Esophagus squamous epithelium (tissue), 5 donors: ENCODE measurements at places on chromosomes 1 and 21.

DNA sequence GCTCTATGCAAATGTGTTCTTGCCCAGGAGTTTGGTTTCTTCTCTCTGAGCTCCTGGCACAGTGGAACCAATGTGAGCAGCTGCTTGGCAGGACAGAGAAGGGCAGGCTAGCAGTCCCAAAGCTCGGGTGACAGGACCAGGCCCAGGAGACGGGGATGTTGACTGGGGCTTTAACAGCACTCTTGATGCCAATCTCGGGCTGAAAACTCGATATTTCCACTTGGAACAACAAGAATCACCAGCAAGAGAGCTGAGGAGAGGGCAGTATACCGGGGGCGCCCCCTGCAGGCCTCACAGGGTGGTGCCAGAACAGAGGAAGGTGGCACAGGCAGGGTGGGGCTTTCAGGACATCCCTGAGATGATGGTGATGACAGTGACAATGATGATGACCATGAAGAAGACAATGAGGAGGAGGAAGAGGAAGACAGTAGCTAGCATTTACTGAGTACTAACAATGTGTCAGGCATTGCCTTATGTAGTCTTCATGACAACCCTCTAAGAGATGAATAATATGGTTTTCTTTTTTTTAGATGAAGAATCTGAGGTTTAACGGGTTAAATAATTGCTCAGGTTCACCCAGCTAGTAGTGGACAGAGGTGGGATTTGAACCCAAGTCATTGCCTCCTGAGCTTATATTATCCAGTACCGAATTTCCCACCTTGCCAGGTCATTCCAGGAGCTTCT lies 2.7 kb upstream of the KCNJ9 start:
- DNase-seq: no peak

- DNase-seq: no peak
Measured at GRCh38 chr1:77282866-77283539, 1.2 kb downstream of the AK5 start.

- no peak for DNase-seq
Measured at GRCh38 chr1:4322881-4323280, 331.5 kb upstream of the AJAP1 start.

DNA sequence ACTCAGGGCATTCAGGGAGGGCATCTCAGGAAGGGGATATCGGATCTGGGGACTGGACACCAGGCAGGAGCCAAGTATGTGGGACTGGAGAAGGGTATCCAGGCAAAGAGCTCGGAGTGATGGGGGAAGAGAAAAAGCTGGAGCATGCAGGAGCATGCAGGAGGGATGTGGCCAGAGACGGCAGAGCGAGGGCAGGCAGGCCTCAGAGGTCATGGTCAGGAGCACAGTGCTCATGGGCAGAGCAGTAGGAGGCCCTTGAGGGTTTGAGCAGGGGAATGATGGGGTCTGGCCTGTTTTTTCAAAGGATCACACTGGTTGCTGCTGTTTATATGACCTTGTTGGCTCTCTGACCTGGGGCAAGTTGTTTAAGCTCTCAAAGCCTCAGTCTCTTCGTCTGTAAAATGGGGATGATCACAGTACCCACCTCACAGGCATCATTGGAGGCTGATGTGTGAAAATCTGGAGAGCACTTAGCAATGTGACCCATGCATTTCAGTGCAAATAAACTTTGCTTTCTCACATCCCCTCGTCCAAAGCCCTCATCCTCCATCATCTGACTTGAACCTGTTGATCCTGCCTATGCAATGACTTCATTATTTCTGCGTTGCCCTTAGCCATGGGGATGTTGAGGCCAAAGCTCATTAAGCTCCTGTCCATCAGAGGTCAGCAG lies 273.1 kb downstream of the MATN1 start:
- DNase-seq: no peak

- no peak for DNase-seq
Measured at GRCh38 chr1:7783178-7783711, 846 bp upstream of the PER3 start.

DNA sequence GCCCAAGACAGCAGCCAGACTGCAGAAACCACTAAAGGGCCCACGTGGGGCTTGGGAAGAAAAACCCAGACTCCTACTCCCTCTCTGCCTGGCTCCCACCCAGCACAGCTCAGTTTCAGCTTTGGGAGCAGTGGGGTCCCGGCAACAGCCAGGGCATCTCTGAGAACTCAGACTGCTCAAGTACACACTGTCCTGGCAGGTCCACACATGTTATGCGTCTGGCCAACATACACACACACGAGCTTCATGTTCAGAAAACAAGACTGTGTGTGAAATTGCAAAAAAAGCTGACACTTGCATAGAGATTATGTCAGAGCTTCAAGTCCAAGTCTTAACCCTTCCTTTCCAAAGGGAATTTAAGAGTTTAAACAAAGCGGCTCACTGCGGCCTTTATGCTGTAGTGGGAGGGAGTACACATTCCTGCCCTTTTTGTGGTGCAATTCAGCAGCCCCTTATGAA lies 136.6 kb upstream of the CD34 start:
- DNase-seq: no peak

DNA sequence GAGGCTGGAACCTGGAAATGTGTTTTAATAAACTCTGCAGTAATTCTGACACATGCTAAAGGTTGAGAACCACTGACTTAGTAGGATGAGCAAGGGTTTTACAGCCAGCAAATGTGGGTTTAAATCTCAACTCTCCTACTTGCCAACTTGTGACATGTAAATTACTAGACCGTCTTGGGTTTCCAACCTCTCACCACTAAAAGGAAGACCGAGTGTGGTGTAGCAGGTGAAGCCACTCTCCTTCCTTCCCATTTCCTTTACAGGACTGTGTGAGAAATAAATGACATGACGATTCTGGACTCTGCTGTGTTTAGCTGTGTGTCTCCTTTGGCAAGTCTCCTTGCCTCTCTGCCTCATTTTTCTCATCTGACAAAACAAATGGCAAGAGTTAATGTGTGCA lies 49.5 kb upstream of the DNAJC6 start:
- no peak for DNase-seq

GRCh38 chr1:52189898-52190480 lies 48.1 kb downstream of the ZFYVE9 start:
- DNase-seq: no peak

DNA sequence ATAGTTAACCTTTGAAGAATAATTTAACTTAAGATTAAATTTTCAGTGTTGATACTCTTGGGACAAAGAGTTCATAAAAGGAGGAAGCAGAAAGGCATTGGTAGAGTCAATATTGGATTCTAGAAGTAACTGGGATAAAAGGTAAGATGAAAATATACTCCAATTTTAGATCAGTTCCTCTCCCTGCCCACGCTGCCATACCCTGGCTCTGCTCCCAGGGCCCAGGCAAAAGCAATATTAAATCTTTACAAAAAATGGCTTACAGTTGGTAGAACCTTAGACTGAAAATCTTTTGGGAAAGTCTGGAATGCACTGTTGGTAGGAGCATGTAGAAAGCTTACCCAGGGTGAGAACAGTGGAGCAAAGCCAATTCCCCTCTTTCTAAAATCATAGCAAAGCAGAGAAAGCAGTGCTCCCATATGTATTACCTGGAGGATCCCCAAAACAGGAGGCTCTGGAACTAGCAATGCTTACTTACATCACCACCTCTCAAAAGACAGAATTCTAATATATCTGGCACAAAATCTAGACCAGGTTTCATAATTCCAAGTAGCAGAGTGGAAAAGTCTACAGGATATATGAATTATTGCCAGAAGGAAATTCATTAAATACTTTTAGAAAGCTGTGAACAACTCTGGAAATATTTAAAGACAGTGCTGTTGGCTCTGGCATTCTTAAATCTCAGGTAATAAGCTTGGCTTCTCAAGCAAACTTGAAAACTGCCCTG lies 24.5 kb downstream of the KIAA0319L start:
- DNase-seq: no peak

DNA sequence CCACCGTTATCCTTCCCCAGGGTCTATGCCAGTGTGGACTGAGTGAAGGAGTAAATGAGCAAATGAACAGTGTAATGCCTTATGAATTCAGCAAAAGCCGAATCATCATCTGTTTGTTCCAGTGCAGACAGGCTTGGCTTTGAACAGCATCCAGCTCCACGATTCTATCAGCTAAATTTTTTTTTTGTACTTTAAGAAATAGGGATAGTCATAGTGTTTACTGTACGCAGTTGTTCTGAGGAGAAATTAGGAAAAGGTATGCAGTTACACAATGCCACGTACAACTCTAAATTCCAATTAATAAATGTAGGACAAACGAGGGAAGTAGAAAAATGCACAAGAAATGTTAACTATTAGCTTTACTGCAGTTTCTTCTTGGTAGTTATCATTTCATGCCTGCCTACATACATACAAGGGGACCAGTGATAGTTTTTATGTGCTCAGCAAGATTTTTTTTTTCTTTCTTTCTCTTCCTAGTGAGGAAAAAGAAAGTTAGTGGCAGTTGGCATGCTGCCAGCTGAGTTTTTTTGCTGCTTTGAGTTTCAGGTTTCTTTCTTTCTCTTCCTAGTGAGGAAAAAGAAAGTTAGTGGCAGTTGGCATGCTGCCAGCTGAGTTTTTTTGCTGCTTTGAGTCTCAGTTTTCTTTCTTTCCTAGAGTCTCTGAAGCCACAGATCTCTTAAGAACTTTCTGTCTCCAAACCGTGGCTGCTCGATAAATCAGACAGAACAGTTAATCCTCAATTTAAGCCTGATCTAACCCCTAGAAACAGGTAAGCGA lies at the start of gene IFI44L:
IFI44L (plus strand) TSS at position 646 of the 777 bp plus-strand sequence. CDS start 7,468 bp downstream, outside the sequence.
- no peak for DNase-seq

DNA sequence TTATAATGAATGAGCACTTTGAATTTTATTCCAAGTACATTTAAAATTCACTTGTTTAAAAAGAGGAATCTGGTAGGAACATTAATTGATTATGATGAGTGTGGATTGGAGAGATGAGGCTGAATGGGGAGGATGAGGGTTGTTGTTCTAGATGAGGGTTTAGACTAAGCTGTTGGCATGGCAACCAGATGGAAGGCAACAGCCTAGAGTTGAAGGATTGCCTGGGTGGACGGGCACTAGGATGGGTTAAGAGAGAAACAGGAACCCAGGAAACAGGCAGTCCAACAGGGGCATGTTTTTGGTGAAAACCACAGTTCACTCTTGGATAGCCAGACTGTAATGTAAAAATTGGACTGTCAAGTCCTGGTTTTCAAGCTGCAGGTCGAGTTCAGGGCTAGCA lies 125.5 kb downstream of the CHRM3 start:
- no peak for DNase-seq

DNA sequence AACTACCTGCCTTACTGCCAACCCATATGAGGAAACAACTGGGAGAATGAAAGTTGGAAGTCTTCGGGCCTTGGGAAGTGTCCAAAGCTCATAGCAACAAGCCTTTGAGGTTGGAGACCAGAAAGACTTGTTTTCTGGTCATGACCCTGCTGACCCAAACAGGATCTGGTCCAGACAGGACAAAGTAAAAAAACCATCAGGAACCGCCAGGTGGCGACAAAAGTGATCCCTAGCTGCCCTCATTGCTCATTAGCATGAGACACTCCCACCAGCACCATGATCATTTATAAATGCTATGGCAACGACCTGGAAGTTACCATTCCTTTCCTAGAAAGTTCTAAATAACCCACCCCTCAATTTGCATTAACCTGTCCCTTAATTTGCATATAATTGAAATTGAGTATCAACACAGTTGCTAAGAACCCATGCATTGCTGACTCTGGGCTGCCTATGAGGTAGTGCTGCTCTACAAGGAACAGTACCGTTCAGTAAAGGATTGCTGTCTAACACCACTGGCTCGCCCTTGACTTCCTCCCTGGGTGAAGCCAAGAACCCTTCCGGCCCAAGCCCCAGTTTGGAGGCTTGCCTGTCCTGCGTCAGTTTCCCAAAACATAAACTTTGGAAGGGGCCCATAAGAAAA lies 89.0 kb downstream of the URB2 start:
- no peak for DNase-seq

DNA sequence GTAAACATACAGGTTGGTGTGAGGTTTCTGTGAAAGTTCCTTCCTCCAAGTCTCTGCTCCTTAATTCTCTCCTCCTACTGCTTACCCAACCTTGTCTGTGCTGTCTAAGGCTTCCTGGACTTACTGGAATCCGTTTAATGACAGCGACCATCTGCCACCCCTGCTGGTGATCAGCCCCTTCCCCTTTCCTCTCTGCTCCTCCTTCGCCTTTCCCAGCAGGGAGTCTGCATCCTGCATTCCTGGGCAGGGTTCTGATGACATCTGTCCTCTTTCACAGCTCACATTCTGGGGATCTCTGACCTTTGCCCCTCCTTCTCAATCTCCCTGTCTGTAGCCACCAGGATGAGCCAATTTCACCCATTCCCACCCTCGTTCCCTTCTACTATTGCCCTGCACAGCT lies 66.5 kb downstream of the KIRREL1 start:
- no peak for DNase-seq

DNA sequence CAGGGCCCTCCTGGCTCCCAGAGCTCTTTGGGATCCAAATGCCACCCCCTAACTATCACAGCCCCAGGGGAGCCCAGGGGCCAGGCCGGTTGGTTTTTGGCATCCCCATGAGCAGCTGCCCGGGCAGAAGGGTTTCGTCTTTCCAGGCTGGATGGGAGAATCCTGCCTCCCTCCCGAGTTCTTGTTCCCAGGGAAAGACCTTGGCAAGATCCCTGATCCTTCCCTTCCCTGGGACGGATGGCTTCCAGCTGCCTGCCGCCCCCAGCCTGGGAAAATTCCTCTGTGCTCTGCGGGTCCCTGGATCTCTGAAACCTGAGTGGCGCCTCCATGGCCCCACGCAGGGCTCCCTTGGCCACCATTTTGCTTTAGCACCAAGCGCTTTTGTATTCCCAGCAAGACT lies 55.6 kb downstream of the TAS1R2 start:
- DNase-seq: no peak

- DNase-seq: no peak
Measured at GRCh38 chr21:15063081-15063813, 1.6 kb downstream of the NRIP1 start.

DNA sequence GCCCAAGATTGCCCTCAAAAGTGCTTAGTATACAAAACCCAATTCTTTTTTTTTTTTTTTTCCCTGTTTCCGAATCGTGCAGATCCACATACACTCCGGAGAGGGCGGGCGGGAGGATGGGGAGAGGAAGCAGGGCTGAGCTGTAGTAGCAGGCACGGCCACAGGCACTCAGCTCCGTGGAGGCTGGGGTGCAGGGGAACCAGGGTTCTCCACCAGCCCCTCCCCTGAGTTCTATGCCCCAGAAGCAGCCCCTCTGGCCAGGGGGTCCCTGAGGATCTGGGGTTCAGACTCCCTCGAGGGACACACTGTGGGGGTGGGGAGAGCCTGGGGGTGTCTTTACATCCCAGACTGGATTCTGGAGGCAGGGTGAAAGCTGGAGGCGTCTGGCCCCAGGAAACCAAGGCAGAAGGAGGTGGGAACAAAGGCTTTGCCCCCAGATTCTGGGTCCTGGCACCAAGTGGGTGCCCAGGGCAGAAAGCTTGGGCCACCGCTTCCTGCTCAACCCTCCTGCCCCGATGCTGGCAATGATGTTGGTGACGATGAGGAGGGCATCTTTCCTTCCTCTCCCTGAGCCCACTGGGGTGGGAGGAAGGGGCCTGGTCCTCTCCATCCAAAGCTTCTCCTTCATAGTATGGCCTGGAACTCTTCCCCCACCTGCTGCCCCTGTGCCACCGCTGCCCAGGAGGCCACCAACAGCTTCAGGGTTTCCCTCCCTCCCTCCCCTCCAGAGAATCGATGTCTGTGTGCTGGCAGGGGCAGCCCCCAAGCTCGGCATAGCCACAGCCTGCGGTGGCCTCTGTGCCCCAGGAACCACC lies 106.4 kb upstream of the TARDBP start:
- no peak for DNase-seq
